ENCODE measurements at places on chromosomes 5 and 9.

GRCh38 chr5:173932695-173933139 lies 44.6 kb downstream of the CPEB4 start:
- no peak for DNase-seq

DNA sequence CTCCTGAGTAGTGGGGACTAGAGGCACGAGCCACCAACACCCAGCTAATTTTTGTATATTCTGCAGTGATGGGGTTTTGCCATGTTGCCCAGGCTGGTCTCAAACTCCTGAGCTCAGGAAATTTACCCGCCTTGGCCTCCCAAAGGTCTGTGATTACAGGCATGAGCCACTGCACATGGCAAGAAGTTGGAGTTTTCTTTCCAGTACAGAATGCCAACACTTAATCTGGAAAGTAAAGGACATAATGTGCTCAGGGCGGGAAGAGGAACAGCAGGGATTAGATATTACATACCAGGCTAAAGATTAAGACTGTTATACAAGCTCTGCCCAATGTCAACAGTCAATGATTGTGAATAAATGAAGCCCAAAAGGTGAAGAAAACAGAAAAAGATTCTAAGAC lies 47.2 kb upstream of the AGXT2 start:
- DNase-seq: no peak

- no peak for DNase-seq
Observed at GRCh38 chr5:26231316-26231715, 807.1 kb downstream of the CDH9 start.

GRCh38 chr9:78962156-78962555 lies 609.6 kb upstream of the TLE4 start:
- no peak for DNase-seq

- DNase-seq: no peak
Observed at GRCh38 chr5:72296256-72296655, 23.8 kb downstream of the MRPS27 start.

DNA sequence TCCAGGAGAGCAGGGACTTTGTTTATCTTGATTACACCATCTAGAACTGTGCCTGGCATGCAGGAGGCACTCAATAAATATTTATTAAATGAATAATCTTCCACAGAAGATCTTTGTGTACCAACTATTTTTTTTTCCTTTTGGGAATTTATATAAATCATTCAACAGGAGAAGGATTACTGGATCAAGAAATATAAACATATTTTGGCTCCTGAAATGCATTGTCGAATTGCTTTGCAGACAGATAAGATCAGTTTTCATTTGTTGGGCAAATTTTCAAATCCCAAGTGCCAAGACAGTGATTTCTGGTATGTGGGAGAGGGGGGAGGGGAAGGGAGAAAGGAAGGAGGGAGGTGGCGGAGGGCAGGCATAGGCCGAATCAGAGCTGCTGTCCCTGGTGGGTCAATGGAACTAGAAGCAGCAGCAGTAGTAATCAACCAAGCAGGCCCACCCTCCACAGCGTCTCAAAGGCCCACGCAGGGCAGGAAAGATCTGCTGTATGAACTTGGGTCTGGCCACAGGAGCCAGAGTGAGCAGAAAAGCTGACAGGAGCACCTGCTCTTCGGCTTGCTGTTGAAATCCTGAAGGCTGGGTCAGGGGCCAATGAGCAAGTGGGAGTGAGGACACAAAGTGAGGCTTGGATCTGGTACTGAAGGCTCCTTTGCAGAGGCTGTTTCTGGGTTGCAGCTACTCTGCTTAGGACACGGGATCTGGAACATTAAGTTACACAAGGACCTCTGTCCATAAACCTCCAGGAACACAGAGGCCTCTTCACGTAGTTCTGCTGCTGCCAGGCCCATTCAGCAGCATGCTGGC lies 15.8 kb upstream of the TRAF1 start:
- DNase-seq: no peak

DNA sequence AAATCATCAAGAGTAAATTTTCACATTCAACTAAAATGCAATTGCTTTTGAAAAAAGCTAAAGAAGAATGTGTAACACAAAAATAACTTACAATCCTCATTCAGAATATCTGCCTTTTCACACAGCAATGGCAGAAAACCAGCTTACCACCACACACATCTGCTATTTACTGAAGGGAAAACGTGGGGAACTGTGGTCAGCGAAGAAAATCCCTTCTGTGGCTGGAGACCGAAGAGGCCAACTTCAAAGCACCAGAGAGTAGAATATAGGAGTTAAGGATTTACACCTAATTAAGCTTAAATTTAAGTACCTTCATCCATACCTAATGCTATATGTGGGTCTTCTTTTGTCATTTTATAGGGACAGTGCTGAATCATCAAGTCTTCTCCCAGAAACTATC lies 339.6 kb downstream of the DEPDC1B start:
- DNase-seq: no peak

GRCh38 chr5:42874621-42875198 lies 63.0 kb upstream of the SELENOP start:
- no peak for DNase-seq

DNA sequence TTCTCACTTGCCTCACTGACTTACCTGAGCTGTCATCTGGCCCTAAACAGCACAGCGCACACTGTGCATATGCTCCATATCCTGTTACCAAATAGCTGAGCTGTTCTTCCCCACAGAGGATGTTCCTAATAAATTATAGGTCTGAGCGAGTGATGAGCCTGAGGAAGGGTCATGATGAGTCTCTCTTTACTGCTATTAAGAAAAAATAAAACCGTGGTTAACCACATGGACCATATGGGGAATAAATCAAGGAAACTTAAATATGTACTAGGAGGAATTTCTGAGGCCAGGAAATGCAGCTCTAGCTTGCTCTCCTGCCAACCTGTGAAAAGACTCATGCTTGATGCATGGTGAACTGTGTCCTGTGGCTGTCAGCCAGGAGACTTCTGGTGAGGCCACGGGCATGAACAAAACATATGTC lies 424.8 kb upstream of the DMAC1 start:
- no peak for DNase-seq

GRCh38 chr5:100644185-100644584 lies 109.0 kb downstream of the FAM174A start:
- DNase-seq: no peak

- no peak for DNase-seq
Observed at GRCh38 chr5:23930985-23931384, 423.6 kb downstream of the PRDM9 start.

DNA sequence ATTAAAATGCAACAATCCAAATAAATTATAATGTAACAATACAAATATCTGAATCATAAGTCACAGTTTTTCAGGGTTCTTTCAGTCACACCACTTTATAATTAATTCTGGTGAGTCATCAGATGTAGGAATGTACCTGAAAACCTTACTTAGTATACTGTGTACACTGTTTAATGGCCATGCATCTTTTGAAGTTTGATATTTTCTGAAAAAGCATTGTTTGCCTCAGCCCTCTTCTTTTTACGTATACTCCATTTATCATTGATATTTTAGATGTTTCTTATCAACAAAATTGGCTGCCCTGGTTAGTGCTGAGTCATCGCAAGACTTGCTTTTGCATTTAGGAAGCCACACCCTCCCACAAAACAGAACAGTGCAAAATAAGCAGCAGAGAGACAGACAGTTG lies 218.6 kb downstream of the PJA2 start:
- DNase-seq: peak; percentile 7

GRCh38 chr5:115452536-115453235 lies 91.9 kb downstream of the FEM1C start:
- no peak for DNase-seq

- DNase-seq: no peak
Observed at GRCh38 chr5:67581203-67581602, 384.6 kb upstream of the CD180 start.

GRCh38 chr9:35517131-35517530 lies 27.2 kb downstream of the RUSC2 start:
- DNase-seq: no peak

GRCh38 chr5:141101059-141101458 lies 786 bp downstream of the PCDHB3 start:
- DNase-seq: no peak

- no peak for DNase-seq
Observed at GRCh38 chr9:4020755-4021296, 279.0 kb downstream of the GLIS3 start.

GRCh38 chr5:67066815-67067214 lies 129.8 kb downstream of the CD180 start:
- no peak for DNase-seq

DNA sequence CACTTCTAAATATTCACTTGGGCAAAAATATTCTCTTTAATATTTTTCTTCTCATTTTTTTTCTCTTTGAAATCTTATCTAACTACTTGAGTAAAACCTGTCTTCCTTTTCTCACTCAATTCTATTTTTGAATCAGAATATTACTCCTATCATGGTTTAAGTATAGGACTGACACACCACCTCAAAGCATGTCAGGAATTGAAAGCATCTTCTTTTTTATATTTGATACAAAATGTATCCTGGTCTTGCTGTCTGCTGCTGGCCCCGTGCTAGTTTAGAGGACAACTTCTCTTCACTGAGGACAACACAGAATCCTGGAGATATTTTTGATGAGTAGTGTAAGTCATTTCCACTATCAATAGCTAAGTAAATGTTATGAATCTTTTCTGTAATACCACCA lies 383.6 kb downstream of the GADD45G start:
- no peak for DNase-seq

GRCh38 chr9:36924071-36924470 lies 110.0 kb downstream of the PAX5 start:
- DNase-seq: peak; percentile 47

GRCh38 chr9:23555851-23556250 lies 270.2 kb downstream of the ELAVL2 start:
- no peak for DNase-seq

DNA sequence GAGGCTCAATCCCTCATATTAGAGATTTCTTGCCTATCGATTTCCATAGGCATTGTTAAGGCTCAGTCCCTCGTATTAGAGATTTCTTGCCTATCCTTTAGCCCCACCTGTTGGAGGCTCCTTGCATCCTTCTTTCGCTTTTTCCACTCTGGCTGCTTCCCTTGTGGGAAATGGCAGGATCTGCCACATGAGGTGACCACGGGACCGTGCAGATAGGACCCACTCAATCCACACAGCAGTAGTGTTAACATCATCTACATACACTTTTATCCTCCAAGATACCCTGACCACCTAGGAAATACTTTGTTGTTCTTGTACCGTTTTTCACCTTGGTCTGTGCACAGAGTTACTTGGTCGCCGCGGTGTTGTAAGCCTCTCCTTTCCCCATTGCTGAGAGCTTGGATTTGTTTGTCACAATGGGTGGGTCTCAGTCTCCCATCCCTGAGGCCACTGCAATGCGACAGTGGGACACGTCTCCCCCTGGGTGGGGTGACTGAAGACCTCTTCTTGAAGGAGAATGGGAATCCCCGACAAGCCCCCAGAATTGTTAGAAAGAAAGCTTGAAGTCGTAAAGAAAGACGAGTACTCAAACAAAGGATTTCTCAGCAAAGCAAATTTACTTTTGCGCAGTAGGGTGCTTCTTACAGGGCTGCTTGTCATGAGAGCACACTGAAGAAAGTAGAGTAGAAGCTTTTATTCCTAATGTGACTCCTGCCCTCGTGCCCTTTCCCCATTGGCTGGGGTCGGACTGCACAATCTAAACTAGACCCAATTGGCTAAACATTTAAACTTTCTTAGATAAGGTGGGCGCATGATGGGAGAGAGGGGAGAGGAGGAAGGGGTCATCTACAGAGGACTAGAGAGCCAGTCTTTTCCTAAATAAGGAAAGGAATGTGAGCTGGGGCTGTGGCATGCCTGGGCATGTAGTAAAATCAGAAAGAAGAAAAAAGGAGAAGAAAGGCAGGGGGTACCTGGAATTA lies 19.8 kb downstream of the IFT74 start:
- no peak for DNase-seq

DNA sequence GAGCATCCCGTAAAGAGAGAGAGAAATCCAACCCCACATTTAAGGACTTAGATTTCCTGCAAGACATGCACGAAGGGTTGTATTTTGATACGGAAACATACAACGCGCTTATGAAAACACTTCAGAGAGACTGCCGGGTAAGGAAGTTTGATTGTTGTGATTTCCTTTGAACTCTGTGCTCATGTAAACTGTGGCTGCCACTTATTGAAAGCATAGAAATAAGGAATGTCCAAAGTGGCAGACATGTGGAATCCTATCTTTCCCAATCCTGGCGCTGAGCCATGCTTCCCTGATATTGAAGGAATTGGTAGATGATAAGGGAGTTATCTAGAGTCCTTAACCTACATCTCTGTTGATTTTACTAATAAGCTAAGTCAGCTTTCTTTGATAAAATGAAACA lies 119.4 kb downstream of the PRKACG start:
- no peak for DNase-seq

DNA sequence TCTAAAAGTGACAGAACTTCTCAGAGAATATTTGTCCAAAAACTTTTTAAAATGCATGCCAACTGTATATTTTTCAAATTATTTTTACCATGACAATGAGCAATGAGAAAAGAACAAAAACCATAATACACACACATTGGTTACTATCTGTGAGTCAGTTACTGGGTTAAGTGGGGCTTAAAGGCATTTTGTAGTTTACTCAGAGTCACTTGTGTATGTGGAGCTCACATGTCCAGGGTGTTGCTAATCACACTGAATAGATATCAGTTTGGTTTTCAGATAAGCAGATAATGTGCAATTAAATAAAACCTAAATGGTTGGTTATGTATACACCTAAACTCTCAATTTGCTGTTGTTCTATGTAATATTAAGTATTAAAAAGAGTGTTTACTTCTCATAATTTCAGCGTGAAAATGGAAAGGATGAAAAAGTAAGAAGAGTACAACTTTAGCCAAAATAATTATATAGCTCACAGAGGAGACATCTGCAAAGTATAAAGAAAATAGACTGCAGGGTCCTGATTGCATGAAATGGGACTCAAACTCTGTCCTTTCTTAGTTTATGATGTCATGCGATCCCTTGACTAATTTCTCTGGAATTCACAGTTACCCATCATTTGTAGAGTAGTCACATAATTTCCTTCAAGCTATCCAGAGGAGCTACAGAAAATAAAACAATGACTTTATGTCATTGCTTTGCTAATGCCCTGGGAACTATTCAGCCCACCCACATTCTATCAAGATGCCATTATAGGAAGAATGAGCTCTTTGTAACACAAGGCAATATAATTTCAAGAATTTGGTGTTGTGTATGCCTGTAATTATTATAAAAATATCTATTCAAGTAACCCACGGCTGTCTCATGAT lies 388.0 kb upstream of the ZNF608 start:
- peak; percentile 50 for DNase-seq

- DNase-seq: peak; percentile 27
Observed at GRCh38 chr5:1174122-1174936, 27.1 kb upstream of the SLC6A19 start.

DNA sequence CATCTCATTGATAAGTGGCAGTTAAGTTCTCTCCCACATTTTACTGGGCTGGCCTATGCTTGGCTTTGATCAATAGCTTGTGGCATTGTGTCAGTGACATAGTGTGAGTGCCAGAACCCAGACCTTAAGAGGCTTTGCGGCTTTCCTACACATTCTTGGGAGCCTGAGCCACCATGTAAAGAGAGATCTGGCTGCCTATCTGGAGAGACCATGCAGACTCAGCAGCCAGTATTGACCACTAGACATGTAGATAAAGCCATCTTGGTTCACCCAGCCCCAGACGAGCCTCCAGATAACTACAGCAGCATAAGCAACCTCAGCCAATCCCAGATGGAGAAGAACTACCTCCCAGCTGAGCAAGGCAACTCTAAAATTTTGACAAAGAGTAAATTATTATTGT lies 28.6 kb downstream of the C9orf153 start:
- DNase-seq: no peak

All from AG09309 (cell line).